ENCODE measurements at places on chromosomes 11 and 22. TPM values are rescaled to one million over a fixed set of nuclear protein-coding genes. Genes with fewer than 3 reads are reported as not detected.

GRCh38 chr11:109153836-109154235, 268.2 kb upstream of the C11orf87 start:
- DNase-seq: no peak

GRCh38 chr11:20421946-20422345, 34.4 kb downstream of the PRMT3 start:
- DNase-seq: no peak

DNA sequence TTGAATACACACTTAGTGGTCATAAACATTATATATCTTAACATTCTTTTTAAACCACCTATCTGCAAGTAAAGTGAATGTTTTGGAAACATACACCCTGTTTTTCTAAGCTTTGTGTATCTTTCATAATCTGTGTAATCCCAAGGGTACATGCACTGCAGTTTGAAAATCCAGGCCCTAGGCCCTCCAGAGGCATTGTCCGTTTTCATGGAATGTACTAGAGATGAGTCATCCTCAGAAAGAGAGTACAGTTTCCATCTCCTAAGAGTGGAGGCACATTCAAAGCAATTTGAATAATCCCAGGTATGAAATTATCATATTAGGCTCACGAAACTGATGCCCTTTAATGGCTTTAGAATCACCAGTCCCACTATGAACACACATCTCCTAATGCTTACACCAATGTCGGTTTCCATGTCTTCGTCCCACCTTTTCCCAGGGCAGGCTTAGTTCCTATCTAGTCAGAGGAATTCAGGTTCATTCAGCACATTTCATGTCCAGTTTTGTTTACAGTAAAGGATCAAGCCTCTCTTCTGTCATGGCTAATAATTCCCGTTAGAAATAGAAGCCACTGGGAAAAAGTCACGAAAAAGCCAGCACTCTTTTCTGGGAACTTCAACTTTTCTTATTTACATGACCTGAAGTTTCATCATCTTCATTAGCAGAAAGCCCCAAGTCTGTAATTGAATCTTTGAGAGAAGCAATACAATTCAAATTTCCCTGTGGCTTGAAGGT, 39.5 kb upstream of the CD44 start:
- no peak for DNase-seq

DNA sequence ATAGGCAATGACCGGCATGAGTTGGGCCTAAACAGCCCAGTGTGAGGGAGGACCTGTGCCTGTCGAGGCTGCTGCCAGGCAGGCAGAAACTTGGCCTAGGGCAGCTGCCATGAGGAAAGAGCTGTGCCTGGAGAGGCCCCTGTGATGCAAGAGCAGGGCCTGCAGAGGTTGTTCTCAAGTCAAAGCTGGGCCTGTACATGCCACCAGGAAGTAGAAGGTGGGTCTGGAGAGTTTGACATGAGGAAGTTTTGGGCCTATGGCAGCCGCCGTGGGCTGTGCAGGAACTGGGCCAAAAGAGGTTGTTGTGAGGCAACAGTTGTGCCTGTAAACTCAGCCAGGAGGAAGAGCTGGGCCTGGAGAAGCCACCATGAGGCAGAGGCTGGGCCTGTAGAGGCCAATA, 43.2 kb downstream of the OR4C45 start:
- no peak for DNase-seq

DNA sequence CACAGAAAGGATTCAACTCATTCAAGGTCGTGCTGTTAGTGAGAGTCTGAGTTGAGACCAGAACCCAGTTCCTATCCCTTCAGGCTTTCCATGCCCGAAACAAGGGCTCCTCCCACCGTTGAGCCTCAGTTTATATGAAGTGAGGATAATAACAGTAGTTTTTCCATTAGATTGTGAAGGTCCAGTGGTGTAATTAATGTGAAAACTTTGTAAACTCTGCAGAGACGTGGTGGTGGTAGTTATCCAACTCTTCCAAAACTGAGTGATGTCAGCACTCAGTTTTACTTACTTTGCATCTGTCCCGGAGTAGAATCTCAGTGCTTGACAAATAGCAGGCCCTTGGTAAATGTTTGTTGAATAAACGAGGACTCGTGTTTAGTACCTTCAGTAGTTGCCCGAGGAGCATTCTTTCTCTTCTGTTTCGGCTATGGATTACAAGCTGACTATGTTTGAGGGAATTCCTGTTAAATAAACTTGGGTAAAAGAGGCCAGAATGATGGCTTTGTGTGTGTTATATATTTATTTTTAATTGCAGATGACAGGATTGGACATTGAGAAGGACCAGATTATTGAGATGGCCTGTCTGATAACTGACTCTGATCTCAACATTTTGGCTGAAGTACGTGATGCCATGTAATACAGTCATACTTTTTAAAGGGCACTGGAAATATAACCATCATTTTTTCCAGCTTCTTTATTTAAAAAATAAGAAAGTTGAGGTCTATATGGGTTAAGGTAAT, 1.0 kb downstream of the REXO2 start:
- DNase-seq: peak; percentile 16

DNA sequence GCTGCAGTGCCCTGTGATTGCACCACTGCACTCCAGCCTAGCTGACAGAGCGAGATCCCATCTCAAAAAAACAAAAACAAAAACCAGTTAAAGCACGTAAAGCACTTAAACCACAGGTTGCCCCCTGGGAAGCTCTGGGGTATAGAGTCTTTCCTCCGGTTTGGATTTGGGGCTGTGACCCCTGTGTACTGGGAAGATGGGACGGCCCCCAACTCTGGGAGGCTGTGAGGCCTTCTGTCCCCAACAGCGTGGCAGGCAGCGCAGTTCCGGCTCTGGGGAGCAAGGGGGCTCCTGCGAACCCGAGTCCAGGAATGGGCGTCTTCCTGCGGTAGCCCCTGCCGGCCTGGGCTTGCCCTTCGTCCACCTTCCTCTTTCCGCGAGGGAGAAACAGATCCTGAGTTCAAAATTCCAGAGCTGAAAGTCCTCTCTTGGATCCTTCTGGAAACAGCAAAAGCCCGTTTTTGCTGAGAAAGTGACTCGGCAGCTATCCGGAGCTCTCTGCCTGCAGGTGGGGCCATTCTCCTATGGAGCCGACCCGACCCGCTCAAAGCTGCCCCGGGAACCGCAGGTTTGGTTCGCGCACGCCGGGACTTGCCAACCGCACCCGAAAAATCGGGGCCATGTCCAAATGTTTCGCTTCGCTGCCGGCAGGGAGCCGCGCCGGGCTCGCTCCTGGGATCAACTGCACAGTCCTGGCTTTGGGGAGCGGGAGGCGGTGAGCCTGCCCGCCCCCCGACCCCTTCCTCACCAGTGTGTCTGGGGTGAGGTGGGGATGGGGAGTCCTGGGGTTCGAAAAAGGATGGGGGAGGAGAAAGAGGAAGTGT, 36.3 kb upstream of the POLA2 start:
- DNase-seq: peak; percentile 81

GAL3ST1 gene
- total RNA-seq: 10.1 TPM

CCDC81 gene
- 0.77 TPM for total RNA-seq

GTSE1 gene
- 29.7 TPM for total RNA-seq

All from neural progenitor cell (in vitro differentiated cells).